Transverse colon (tissue), 4 donors: ENCODE measurements at places on chromosomes 4 and X. TPM values are rescaled to one million over a fixed set of nuclear protein-coding genes. Genes with fewer than 3 reads are reported as not detected.
A peak's percentile ranks its signal among the peaks of the same experiment; 100 is the strongest.

The AFP gene
- total RNA-seq: not detected

The ADH1A gene
- not detected for total RNA-seq

The HPGDS gene
- total RNA-seq: not detected

The SMIM31 gene
- total RNA-seq: 2.0 TPM

GRCh38 chrX:74853255-74853654 lies 72.0 kb downstream of the NEXMIF start:
- DNase-seq: no peak

GRCh38 chr4:184836613-184837012 lies 10.8 kb upstream of the ACSL1 start:
- no peak for DNase-seq

- no peak for DNase-seq
Measured at GRCh38 chrX:97638621-97639020, 754.9 kb downstream of the RPA4 start.

- no peak for DNase-seq
Measured at GRCh38 chrX:132751063-132751690, 207.3 kb downstream of the HS6ST2 start.

DNA sequence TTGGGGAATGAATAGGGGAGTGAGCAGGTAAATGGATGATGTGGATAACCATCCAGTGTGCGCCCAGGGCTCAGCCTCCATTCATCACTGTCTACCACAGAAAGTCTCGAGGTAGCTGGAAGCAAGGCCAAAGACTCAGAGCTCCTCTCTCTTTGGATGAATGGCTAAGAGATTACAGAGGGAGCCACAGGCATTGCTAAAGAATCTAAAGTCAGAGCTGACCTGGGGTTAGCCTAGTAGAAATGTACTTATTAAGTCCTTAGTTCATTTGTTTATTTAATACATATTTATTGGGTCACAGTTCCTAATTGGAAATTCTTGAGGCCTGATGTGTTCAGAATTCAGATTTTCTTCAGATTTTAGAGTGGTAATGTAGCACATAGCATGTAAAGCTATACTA lies 88.7 kb upstream of the HPF1 start:
- no peak for DNase-seq

DNA sequence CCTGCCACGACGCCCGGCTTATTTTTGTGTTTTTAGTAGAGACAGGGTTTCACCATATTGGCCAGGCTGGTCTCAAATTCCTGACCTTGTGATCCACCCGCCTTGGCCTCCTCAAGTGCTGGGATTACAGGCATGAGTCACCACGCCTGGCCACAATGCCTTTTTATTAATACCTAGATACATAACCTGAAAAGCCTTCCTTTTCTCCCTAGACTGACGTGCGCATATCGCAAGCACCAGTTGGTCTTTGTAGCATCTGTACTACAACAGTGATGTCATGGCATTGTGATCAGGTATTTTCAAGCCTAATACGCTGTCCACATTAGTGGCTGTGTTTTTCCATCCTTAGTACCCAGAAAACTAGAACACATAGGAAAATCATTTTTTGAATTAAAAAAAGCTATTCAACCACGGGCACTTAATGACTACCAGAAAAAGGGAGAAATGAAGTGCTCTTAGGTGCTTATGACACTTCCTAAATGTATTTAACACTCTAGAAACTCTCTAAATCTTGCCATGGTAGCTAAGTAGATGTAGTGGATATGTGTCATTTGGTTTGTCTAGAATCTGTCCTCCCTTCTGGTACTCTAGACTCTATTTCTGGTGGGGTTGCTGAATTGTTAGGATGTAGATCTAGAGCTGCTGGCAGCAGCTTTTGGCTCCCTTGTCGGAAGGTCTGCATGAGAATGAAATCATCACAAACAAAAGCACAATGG lies 707.8 kb downstream of the STIM2 start:
- no peak for DNase-seq

DNA sequence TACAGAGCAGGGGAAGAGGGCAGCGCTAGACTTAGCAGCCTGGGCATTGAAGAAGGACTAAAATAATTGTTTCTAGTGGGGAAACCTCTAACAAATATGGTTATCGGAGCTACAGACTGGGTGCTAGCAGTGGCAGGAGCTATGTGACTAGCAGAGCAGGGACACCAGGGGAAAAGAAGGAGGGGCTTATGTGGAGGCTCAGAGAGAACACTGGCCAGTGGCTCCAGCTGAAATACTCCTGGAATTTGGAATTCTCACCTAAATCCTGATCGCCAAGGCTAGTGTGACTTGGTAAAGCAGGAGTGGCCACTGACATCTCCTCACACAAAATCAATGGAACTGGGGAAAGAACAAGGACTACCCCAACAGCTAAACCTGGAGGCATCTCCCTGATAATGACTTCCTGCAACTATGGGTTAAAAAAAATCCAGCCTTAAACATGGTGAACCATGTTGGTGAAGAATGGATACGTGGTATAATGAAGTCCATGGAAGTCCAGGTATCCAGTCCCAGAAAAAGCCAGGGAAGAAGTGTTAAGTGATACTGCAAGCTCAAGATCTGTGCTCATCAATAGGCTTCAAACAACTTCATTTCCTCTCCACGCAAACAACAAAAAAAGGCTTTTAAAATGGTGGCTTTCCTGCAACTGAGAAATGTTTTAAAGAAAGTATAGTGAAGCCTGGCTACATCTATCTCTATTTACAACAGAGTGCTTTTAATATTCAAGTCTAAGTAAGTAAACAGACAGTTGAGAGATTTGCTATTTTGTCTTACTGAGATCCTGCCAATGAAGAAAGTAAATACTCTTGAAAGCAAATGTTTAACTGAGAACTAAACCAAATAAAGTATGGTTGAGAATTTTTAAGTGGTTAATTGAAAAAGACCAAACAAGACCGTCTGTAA lies 1.8 kb downstream of the TAPT1 start:
- DNase-seq: no peak

DNA sequence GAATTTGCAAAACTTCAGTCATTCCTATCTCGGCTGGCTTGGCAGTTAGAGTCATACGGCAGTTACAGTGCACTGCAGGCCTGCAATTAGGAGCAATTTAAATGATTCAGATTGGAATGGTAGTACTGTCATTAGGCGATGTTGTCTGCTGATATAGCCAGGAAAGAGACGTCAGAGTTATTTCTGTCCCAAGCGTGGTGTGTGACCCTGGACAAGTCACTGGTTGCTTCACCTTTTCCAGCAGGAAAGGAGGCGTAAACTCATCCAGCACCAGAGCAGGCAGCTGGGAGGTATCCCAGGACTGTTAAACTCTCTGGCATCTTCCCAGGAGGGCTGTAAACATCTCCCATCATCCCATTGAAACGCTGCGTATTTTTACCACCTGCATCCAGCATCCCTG lies 836 bp upstream of the LNX1 start:
- peak; percentile 63 for DNase-seq

- DNase-seq: peak; percentile 23
Measured at GRCh38 chrX:129983575-129984110, 1.2 kb downstream of the BCORL1 start.

- DNase-seq: no peak
Measured at GRCh38 chr4:145404761-145405160, 76.9 kb upstream of the SMAD1 start.

GRCh38 chr4:152352622-152353116 lies 183.2 kb downstream of the FBXW7 start:
- DNase-seq: peak; percentile 19

DNA sequence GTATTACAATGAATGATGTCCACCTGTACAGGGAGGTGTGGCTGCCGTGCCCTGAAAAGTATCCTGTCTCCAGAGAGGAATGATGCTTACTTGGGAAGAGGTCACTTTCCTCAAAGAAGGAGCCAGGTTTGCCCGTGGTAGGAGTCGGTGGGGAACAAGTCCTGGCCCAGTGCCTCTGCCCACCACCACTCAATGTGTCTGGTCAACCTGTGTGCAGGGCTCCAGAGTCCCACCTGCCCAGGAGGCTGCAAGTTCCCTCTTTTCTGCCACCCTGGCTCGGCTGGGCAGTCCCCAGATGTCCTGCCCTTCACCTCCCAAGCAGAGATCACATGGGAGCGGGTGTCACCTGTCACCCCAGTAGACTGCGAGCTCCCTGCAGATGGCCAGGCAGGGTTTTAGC lies 75.4 kb upstream of the C4orf50 start:
- no peak for DNase-seq

- no peak for DNase-seq
Measured at GRCh38 chr4:54933579-54933978, 191.8 kb downstream of the KDR start.

DNA sequence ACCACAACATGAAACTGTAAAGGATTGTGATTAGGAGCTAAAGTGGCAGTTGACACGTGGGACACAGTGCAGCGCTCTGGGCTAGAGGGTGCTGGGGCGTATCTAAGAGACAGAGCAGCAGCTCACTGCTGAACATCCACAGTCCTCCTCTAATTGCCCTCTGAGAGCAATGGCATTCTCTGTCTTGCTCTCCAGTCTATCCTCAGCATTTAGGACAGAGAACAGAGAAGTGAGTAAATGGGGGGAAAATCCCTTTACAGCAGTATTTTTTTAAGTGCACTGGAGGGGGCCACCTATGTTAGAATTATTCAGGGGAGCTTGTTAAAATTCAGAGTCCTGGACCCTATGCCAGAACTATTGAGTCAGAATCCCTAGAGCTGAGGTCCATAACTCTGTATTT lies 4.2 kb upstream of the TMEM154 start:
- DNase-seq: no peak

- DNase-seq: no peak
Measured at GRCh38 chr4:182491719-182492118, 248.5 kb downstream of the TENM3 start.

- no peak for DNase-seq
Measured at GRCh38 chr4:85149676-85150075, 183.2 kb upstream of the WDFY3 start.

DNA sequence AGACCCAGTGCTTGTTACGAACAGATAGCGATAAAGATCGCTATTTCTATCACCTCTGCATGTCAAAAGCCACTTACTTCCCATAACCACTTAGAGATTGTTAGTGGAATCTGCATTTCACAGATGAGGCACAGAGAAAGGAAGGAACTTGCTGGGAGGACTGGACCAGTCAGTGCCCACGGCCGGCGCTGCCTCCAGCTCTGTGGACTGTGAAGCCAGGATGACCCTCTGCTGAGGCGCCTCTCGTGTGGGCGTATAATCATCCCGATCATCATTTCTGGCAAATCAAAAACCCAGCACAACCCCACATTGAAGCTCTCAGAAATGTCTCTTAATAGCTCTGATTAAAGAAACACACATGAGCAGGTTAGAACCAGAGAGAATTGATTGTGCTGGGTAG lies 61.5 kb upstream of the ADRA2C start:
- DNase-seq: no peak

DNA sequence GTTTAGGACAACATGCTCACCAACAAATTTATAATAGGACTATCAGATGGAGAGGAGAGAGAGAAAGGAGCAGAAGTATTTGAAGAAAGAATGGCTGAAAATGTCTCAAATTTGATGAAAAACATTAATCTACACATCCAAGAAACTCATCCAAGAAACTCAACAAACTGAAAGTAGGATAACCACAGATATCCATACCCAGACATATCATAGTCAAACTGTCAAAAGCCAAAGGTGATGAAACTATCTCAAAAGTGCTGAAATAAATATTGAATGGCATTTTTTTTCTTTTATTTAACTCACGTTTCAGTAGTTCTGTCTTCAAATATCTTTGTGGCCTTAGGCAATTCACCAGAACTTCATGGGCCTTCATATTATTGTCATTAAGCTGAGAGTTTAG lies 116.2 kb downstream of the TBC1D19 start:
- DNase-seq: no peak

- no peak for DNase-seq
Measured at GRCh38 chrX:84320614-84321013, 132.6 kb upstream of the RPS6KA6 start.

DNA sequence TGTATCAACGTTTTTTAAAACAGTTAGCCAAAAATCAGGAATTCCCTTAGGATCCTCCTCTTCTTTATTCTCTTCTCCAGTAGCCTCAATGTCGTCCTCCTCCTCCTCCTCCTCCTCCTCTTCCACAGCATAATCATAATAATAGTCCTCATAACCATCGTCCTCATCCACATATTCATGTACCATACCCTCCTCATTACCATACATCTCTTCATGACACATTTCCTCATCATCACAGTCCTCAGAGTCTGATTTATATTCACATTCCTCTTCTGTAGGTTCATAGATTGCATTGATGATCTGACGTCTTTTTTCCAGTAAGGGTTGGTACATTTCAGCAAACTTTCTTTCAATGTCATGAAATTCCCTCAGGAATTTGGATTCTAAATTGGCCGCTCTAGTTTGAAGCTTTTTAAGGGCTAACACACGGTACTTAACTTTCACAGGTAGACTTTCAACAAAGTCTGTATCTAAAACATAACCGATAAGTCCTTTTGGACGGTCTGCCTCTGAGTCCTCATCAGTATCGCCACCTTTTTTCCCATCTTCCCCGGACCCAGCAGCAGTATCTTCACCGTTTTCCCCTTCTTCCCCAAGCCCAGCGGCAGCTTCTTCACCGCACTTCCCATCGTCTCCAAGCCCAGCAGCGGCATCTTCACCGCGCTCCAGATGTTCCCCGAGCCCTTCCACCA lies 771 bp downstream of the NAP1L2 start:
- no peak for DNase-seq

- DNase-seq: no peak
Measured at GRCh38 chrX:21956783-21957182, 16.3 kb downstream of the SMS start.

GRCh38 chr4:176781739-176782100 lies 11.0 kb downstream of the VEGFC start:
- DNase-seq: no peak

GRCh38 chr4:95170176-95170575 lies 378.6 kb downstream of the UNC5C start:
- no peak for DNase-seq
